ENCODE measurements at places on chromosomes 12 and 14. TPM values are rescaled to one million over a fixed set of nuclear protein-coding genes. Genes with fewer than 3 reads are reported as not detected.

PTGDR gene
- total RNA-seq, result 0.49 TPM

TBX5 gene
- total RNA-seq, result not detected

NOVA1 gene
- total RNA-seq, result 47.9 TPM

TCL1B gene
- total RNA-seq, result not detected

MUCL1 gene
- total RNA-seq, result not detected

GZMH gene
- not detected for total RNA-seq

NGB gene
- 4.9 TPM for total RNA-seq

CORO1C gene
- total RNA-seq, result 139 TPM

FOXN4 gene
- total RNA-seq, result 0.25 TPM

KLRC3 gene
- total RNA-seq, result 1.2 TPM

DTD2 gene
- total RNA-seq, result 28.8 TPM

SLC10A1 gene
- total RNA-seq, result not detected

HOXC5 gene
- total RNA-seq, result not detected

SERPINA10 gene
- not detected for total RNA-seq

NELL2 gene
- 1,352 TPM for total RNA-seq

DEGS2 gene
- 2.2 TPM for total RNA-seq

FGF23 gene
- not detected for total RNA-seq

CABP1 gene
- total RNA-seq, result 1.5 TPM

KRT78 gene
- not detected for total RNA-seq

CMA1 gene
- total RNA-seq, result not detected

SVOP gene
- 38.4 TPM for total RNA-seq

AKAP5 gene
- total RNA-seq, result 17.0 TPM

NXPH4 gene
- 1.7 TPM for total RNA-seq

NKX2-1 gene
- total RNA-seq, result 0.49 TPM

EMP1 gene
- 5.2 TPM for total RNA-seq

ATXN7L3B gene
- 74.3 TPM for total RNA-seq
